ENCODE measurements at places on chromosomes 2 and 18. TPM values are rescaled to one million over a fixed set of nuclear protein-coding genes. Genes with fewer than 3 reads are reported as not detected.

DNA sequence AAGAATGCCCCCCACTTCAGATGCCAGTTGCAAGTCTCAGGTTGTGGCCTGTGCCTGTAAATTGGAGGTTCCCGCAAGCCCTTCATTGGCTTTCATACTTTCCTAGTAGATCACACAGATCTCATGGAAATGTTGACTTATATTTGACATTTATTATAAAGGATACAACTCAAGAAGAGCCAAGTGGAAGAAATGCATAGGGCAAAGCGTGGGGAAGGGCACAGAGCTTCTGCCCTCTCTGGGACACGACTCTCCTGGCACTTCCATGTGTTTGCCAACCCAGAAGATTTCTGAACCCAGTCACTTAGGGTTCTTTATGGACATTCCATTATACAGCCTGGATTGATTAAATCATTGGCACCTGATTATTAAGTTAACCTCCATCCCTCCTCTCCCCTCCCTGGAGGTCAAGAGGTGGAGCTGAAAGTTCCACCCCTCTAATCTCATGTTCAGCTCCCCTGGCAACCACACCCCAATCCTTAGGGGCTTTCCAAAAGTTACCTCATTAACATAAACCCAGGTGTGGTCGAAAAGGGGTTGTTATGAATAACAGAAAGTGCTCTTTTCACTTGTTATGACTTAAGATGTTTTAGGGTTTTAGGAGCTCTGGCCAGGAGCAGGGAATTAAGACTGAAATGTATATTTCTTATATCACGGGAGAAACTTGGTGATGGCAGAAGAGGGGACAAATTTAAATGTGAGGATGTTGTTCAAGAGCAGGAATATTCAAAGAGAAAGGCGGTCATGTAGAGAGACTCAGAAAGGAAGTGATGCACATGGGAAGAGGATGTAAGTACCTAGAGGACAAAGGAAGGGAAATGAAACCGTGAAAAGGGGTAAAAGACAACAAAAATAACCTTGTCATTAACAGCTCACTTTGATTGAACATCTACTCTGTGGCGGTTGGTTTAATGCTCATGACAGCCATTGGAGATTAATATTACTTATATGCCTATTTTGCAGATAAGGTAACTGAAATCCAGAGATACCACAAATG lies 31.8 kb downstream of the SP100 start:
- no peak for DNase-seq

DNA sequence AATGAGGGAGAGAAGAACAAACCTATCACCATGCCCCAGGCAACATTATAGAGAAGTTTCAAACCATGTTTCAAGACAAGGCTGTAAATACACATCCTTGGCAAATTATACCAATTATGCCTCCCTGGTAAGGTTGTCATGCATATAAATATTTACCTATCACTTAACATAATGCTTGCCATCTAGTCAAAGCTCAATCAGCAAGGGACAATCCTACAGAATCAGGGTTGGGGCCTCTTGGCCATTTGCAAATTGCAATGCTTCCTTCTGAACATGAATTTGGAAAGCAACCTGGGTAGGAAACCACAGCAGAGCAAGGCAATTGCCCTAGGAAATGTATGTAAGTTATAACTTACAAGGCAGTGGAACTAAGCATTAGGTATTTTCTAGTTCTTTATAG lies 907.2 kb upstream of the CDH2 start:
- no peak for DNase-seq

The CBLN2 gene
- not detected for total RNA-seq

The OTOF gene
- not detected for total RNA-seq

The DOK6 gene
- not detected for total RNA-seq

- no peak for DNase-seq
Measured at GRCh38 chr2:121372721-121373353, 87.8 kb upstream of the TFCP2L1 start.

GRCh38 chr2:214710729-214711128 lies 98.8 kb downstream of the BARD1 start:
- DNase-seq, result no peak

DNA sequence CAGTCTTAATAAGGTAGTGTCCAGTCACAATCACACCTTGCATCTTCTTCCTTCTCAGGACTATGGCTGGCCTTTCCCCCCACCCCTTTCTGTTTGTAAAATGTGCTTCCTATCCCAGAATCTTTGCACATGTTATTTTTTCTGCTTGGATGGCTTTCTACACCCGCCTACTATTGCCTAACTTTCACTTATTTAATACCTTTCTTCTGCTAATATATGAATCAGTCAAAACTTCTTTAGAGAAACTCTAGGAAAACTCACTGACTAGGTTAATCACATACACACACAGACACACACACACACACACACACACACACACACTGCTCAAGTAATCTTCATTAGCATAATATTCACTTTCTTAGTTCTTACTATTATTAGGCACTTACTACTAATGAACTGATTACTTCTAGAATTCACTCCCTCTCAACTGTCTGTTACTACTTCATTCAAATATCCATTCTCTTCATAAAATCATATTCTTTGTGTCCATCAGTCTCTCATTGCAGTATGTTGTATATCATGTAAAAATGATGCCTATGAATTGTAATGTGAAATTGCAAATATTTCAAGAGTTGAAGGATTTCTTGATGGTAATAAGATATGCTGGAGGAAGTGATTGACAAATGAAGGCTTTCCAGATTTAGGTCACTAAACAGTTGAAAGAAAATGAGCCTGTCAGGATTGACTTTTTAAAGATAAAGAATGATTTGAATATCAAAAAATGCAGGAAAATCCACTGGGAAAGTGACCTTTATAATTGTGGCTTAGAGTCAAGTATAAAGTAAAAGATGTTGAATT lies 51.2 kb downstream of the CLIP4 start:
- DNase-seq, result peak; percentile 24
